CD4-positive, alpha-beta memory T cell (primary cell): ENCODE measurements at places on chromosomes 3 and 15. TPM values are rescaled to one million over a fixed set of nuclear protein-coding genes. Genes with fewer than 3 reads are reported as not detected.

Gene SH2D7
- not detected for polyA plus RNA-seq

Gene DGKG
- not detected for polyA plus RNA-seq

Gene PCSK6
- 0.08 TPM for polyA plus RNA-seq

Gene CCRL2
- 0.98 TPM for polyA plus RNA-seq

Gene SCN11A
- polyA plus RNA-seq = not detected

GRCh38 chr3:55309336-55309735, 177.8 kb downstream of the WNT5A start:
- no peak for DNase-seq

DNA sequence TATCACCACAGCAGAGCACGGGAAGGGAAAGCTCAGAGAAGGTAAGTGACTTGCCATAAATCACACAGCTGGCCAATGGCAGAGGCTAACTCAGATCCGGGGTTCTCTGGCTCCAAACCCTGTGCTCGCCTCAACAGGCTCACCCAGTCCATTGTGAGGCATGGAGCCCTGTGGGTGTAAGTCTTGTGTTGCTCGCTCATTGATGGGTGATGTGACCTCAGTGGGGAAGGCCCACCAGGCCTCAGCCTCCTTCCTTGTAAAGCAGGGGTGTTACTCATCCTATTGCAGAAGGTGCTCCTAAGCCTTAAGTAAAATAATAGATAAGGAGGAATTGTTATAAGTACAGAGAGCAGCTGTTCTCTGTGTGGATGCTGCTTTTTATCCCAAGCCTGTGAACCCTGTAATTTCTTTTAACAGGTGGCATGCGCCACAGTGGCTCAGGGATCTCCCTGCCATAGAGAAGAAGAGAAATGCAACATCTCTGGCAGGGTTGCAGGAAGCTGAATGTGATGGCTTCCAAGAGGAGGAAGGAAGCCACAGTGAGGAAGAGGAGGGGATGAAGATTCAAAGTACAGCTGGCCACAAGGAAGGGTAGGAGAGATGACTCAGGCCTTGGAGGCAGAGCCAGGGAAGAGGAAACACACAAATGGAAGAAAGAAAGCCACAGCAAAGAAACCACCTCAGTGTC, 30.9 kb upstream of the SPSB4 start:
- DNase-seq = no peak

DNA sequence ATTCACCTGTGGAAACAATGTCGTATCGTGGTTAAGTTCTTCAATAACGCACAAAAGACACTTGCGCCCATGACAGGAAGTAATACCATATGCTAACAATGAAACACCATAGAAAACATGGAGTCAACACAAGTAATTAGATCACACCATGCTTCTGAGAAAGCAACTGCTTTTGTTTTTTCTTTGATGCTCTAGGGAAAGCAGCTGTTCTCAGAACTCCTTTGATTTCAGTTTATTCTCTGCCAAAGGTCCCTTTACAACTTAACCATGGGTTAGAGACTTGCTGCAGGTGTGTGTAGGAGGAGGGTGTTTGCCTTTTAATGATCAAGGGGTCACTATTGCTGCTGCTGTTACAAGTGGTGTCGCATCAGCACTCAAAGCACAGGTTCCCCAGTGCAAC, 324.0 kb upstream of the SLCO3A1 start:
- no peak for DNase-seq

DNA sequence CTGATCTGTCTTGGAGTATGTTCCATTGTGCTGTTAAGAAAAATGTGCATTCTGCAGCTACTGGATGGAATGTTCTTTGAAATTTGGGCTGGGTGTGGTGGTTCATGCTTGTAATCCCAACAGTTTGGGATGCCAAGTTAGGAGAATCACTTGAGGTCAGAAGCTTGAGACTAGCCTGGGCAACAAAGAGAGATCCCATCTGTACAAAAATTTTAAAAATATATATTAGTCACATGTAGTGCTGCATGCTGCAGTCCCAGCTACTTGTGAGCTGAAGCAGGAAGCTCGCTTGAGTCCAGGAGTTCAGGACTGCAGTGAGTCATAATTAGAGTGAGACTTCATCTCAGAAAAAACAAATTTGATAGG, 62.8 kb upstream of the PLSCR4 start:
- DNase-seq = no peak

GRCh38 chr3:21505711-21506460, 245.1 kb downstream of the ZNF385D start:
- no peak for DNase-seq

- DNase-seq = no peak
Measured at GRCh38 chr3:10299679-10300078, 6.9 kb upstream of the GHRL start.

GRCh38 chr3:71784914-71785531, at the start of gene PROK2:
Gene PROK2 (minus strand): TSS chr3:71785148. CDS start chr3:71785052, 96 bp downstream.
- DNase-seq = no peak

DNA sequence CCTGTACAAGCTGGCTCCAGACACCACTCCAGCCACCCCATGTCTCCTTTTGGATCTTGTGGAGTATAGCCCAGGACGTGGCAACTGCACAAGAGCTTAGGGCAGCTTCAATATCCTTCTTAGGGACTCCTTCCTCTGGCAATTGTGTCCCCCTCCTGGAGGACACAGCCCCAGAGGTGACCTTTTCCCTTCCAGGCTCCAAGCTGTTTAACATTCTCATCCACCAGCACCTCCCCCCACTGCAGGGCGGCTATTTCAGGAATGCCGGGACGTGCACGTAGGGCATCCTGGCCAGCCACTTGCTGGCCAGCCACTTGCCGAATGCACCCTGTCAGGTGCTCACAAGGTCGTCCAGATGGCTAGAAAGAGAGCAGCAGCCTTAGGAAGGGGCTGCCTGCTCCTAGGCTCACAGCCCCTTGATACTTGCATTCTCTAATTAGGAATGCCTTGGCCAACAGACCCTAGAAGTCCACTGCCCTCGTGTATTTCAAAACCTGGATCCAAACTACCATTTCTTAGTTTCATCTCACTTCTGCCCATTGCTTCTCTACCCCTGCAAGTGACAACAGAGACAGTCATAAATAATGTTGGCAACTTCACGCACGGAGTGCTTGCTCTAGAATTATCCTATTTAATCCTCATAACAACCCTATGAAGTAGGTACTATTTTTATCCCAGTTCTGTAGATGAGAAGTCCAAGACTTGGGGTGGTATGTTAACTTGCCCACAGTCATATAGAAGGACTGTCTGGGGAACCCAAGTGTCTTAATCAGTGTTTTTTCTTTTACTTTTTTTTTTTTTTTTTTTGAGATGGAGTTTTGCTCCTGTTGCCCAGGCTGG, 24.5 kb upstream of the IDH2 start:
- no peak for DNase-seq
